ENCODE measurements at places on chromosomes 4 and X. TPM values are rescaled to one million over a fixed set of nuclear protein-coding genes. Genes with fewer than 3 reads are reported as not detected.

The SNCA gene
- 0.56 TPM for total RNA-seq

The TCEANC gene
- 1.4 TPM for total RNA-seq

The ARX gene
- total RNA-seq = not detected

The NEIL3 gene
- 10.3 TPM for total RNA-seq

The GPR101 gene
- not detected for total RNA-seq

The FAM114A1 gene
- total RNA-seq = 507 TPM

The BMX gene
- total RNA-seq = not detected

The ARHGAP4 gene
- total RNA-seq = 0.28 TPM

The PRKG2 gene
- 2.0 TPM for total RNA-seq

The NDNF gene
- under 0.01 TPM for total RNA-seq

The ZAR1 gene
- total RNA-seq = not detected

The MAGEA8 gene
- total RNA-seq = not detected

The RNF128 gene
- total RNA-seq = 4.8 TPM

The ZBTB49 gene
- total RNA-seq = 4.2 TPM

The SYNPO2 gene
- 1.7 TPM for total RNA-seq

The PDGFRA gene
- 157 TPM for total RNA-seq

The DAPP1 gene
- not detected for total RNA-seq

The BST1 gene
- 5.3 TPM for total RNA-seq

The CT55 gene
- total RNA-seq = not detected

The SERPINA7 gene
- total RNA-seq = not detected

The OPN1MW3 gene
- not detected for total RNA-seq

The STIM2 gene
- 24.2 TPM for total RNA-seq

The MAGEB18 gene
- not detected for total RNA-seq

The XKRX gene
- 0.90 TPM for total RNA-seq

The SMR3B gene
- not detected for total RNA-seq

The KLHL34 gene
- total RNA-seq = not detected

The COL4A6 gene
- total RNA-seq = 0.28 TPM

The FAM199X gene
- total RNA-seq = 13.8 TPM

The DUX4 gene
- not detected for total RNA-seq

The MAGEB17 gene
- total RNA-seq = under 0.01 TPM

The GAK gene
- total RNA-seq = 34.4 TPM

The CYLC1 gene
- total RNA-seq = not detected

The DCAF12L1 gene
- not detected for total RNA-seq

The NPFFR2 gene
- total RNA-seq = not detected

The TEC gene
- 1.1 TPM for total RNA-seq

The IL1RAPL1 gene
- total RNA-seq = 12.5 TPM

The RAB40A gene
- under 0.01 TPM for total RNA-seq

The CLNK gene
- not detected for total RNA-seq

The ETDA gene
- total RNA-seq = not detected

The NUP62CL gene
- not detected for total RNA-seq

The BMP3 gene
- total RNA-seq = under 0.01 TPM

The ADH7 gene
- not detected for total RNA-seq

The GUCY1A1 gene
- 0.54 TPM for total RNA-seq

The FGF5 gene
- 18.6 TPM for total RNA-seq

The AMELX gene
- total RNA-seq = not detected

The ATP10D gene
- total RNA-seq = 135 TPM

The ALB gene
- total RNA-seq = not detected

Measured in IMR-90 (cell line).